ENCODE measurements at places on chromosomes 6 and 20.

DNA sequence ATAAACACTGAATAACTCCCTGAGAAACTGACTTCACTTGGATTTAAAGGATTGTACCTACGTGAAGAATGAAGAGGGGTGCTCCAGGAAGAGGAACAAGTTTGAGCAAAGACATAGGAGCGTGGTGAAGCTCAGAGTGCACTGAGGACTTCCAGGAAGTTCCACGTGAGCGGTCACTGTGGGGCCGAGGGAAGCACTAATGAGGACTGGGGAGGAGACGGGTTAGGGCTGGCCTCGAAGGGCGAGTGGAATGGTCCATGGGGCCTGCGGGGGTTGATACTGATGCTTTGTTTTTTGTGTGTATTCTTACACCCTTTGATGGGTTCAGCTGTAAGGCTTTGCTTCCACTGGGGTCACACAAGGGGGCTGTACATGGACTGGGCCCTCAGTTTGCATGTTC is 91.9 kb downstream of the CDH4 start:
- DNase-seq, result no peak

- no peak for DNase-seq
These were observed 248.0 kb downstream of the TTLL2 start for GRCh38 chr6:167572841-167573271.

- DNase-seq, result no peak
These were observed 255.3 kb downstream of the EPM2A start for GRCh38 chr6:145480024-145480423.

DNA sequence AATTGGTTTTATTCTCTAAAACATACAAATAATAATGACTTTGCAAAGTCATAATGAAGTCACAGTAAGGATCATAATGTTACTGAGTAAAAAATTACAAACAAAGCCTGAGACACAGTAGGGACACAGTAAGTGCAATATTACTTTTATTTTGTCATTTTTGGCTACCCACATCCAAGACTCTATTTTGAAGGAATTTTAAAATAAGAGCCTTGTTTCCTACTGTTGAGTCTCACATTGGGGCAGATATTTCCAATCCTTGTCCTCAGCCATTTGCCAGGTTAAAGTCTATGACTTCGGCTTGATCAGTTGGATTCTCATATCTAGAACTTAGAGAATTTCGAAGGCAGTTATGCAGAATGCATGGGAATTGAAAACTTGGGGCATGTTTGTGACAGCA is 10.8 kb upstream of the RHAG start:
- DNase-seq, result no peak

- no peak for DNase-seq
These were observed 103.2 kb downstream of the SH3BGRL2 start for GRCh38 chr6:79734374-79734773.

- no peak for DNase-seq
These were observed 41.0 kb upstream of the SIRPA start for GRCh38 chr20:1854246-1854645.
